GM23338 (cell line): ENCODE measurements at places on chromosomes 5 and 9.

- no peak for DNase-seq
Measured at GRCh38 chr5:171493646-171494393, 74.4 kb downstream of the FGF18 start.

DNA sequence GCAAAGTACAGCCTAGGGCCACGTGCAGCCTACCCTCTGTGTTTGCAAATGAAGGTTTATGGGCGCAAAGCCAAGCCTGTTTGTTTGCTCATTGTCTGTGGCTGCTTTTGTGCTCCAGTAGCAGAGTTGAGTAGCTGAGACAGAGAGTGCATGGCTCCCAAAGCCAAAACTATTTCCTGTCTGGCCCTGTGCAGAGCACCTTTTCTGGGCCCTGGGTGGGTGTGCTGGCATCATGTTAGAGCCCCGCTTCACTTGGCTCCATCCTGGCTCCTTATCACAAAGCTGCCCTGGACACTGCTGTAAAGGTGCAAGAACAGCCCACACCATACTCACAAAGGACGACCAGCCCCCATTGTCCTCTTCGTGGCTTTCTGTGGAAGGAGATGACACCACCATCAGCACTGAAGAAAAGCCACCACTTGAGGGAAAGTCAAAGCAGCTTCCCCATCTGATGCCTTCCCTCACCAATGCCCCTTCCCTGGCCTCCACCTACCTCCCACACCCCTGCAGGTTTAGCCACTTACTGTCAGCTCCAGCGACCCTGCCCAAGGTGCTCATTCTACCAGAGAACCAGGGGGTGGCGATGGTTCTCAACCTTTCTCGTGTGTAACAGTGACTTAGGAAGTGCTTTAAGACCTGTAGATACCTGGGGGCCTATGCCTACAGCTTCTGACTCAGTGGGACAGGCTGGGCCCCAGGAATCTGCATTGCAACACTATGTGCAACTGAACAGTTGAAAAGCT lies 23.4 kb downstream of the LCP2 start:
- DNase-seq, result peak; percentile 84

DNA sequence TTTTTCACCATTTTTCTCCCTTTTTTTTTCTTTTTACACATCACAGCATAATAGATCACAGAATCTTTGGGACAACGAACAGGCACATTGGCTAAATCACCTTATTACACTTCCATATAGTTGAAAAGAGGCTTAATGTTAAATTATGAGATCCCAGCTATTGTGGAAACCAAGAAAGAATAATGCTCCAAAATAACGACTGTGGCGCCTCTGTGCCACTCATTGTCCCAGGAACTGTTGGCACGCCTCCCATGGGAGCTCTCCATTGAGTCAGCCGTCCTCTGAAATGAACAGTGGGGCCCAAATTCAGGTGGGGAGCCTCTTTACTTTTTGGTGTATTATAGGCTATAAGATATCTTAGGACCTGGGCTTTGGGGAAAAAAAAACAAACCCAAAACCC lies 82.2 kb upstream of the NFIB start:
- DNase-seq, result no peak

- no peak for DNase-seq
Measured at GRCh38 chr5:172886476-172886875, 52.4 kb downstream of the ERGIC1 start.

DNA sequence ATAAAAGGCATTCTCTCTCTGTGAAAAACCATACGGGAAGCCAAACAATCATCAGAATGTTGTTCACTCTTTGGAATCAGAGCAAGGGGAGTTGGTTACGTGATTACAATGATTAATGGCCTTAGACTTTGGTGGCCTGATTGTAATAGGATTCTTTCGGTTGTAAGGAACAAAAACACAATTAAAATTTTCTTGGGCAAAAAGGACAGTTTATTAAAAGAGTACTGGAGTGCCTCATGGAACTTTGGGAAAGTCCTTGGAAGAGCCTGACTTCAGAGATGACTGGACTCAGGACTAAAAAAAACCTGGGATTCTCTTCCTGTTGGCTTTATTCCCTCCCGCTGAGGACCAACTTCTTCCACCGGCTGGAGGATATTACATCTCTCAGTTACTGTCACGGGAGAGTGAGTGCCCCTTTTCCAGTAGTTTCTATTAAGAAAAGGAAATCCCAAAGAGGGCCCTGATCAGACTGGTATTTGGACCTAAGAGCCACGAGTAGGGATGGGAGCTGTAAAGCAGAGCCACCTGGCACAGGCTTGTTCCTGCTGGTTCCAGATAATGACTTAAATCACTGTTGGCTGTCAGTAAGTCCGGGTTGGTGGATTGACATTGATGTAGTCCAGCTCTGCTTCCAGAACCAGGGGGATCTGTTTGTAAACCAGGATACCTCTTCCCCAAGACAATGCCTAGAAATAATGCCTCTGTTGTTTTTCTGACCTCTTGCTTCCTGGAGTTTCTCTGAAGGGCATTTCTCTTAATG lies 53.9 kb downstream of the CFAP95 start:
- DNase-seq, result peak; percentile 22

- DNase-seq, result peak; percentile 80
Measured at GRCh38 chr9:113131689-113132151, 19.1 kb upstream of the SLC31A2 start.

DNA sequence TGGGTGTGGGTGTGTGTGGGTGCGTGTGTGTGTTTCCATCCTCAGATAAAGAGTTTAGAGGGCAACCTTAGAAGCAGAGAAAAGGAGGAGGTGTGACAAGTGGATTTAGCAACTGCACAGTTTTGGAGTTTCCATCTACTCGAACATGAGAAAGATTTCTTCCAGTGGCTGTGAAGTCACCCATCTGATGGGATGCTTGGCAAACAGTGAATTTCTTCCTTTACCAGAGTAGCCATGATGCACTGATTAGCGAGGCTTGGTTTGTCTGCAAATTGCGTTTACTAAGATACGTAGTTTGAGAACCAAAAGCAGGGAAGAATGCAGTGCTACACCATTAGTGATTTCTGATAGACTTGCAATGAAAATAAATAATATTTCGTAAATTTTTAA lies 791 bp upstream of the STARD4 start:
- peak; percentile 17 for DNase-seq

DNA sequence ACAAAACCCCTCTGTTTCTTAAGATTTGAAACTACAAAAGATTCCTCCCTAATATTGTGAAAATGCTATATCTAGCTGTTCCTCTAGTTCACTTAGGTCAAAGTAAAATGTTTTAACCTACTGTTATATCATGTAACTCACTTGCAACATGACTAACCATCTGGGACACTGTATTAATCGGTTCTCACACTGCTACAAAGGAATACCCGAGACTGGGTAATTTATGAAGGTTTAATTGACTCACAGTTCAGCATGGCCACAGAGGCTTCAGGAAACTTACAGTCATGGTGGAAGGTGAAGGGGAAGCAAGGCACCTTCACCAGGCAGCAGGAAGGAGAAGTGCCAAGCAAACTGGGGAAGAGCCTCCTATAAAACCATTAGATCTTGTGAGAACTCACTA lies 34.7 kb downstream of the DIMT1 start:
- no peak for DNase-seq
